ENCODE measurements at places on chromosomes 11 and 22.

DNA sequence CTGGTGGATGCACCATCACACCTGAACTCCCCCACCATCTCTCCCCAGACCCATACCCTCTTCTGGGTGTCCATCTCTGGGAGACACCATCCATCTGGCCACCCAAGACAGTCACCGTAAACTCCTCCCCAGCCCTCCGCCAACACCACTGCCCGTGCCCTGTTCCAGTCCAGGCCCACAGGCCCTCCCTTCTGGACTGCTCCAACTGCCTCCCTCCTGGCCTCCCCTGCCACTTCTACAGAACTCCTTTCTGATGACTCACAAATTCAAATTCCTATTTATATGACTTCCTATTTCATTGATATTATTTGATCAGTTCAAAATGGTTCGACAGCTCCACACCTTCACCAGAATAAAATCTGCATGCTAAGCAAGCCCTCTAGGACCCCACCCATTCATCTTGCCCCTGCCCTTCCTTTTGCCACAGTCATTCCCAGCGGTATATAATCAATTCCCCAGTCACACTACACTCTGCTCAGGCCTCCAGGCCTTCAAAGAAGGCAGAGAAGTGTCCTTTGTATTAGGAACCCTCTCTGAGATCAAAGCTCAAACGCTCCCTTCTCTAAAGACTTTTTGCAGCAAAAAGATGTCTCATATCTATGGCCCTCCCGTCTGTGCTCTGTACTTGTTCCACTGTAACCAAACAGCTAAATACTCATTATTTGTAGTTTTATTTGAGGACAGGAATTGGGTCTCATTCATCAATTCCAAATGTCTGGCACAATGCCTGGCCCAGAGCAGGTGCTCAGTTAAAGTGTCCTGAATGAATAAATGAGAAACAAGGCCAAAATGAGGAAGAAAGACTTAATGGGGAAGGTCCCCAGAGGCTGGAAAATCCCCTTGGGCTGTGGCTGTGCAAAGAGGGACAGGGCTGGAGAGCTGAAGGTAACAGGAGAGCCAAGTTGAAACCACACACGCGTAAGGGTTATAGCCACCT is 29.0 kb downstream of the MYH9 start:
- DNase-seq: no peak

- no peak for DNase-seq
Observed at GRCh38 chr22:41237707-41238569, 2.8 kb downstream of the CHADL start.

- no peak for DNase-seq
Observed at GRCh38 chr11:3995949-3996554, 98.5 kb upstream of the RRM1 start.

- no peak for DNase-seq
Observed at GRCh38 chr11:71204748-71205664, 47.4 kb downstream of the SHANK2 start.

DNA sequence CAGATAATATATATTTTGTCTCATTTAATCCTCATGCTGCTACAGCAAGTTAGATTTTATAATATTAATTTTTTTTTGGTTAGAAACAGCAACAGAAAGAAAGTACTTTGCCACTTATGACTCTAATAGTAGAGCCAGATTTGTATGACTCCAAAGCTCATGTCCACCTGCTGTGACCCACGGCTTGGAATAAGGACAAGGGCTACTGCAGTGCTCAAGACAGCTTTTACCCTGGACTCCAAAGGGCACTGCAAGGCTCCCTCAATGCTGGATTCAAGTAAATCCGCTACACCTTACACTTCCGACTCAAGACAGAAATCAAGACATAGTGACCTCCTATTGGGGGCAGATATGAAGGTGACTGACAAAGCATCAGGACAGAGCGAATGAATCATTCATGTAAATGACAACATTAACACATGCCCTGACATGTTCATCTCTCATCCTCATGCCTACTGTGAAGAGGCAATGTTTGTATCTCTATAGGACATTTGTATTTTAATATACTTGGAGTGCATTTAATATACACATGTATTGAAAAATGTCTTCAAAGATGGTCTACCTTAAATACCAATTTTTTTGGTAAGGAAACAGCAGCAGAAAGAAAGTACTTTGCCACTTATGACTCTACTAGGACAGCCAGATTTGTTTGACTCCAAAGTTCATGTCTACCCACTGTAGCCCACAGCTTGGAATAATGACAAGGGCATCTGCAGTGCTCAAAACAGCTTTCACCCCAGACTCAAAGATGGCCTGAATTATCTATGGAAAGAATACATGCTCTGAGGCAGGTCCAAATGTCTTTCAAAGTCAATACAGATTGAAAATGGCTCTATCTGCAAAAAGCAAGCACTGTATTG is 375.6 kb upstream of the CCDC90B start:
- DNase-seq: no peak

DNA sequence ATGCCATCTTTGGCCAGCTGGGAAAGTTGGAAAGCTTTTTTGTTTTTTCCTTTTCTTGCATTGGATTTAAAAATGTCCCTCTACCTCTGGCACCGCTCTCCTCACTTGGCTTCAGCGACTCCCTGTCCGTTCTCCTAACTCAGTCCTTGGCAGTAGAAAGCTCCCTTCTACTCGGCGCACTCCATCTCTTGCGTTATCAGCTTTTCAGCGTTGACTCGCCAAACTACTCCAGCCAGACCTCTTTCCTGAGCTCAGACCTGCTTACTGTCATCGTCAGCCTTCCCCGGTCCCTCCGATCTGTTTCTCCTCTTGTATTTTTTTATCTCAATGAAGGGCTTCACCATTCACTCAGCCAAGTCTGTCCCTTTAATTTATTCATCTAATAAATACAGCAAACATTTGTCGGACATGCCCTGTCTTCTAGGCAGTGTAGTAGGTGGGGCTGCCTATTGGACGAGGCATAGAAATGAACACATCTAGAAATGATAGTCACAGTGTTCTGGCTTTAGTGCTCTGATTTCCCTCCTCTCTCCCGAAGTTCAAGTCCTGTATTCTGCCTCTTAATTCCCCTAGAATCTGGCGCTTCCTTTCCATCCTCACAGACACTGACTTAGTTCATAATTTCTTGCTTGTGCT is 839 bp downstream of the CEP164 start:
- DNase-seq: no peak
